Osteocyte (in vitro differentiated cells): ENCODE measurements at places on chromosomes 13 and 19. TPM values are rescaled to one million over a fixed set of nuclear protein-coding genes. Genes with fewer than 3 reads are reported as not detected.

The METTL21C gene
- total RNA-seq, result not detected in 2 replicates

The MEX3D gene
- 65.5 and 67.5 TPM in 2 replicates for total RNA-seq

The UQCR11 gene
- 203 and 206 TPM in 2 replicates for total RNA-seq

The TMEM221 gene
- 0.30 and 0.55 TPM in 2 replicates for total RNA-seq

The ICAM3 gene
- total RNA-seq, result 7.2 and 9.8 TPM in 2 replicates

The CYP2A6 gene
- total RNA-seq, result not detected in 2 replicates

The DAND5 gene
- total RNA-seq, result not detected in 2 replicates

The RFPL4AL1 gene
- not detected in 2 replicates for total RNA-seq

The ZNF571 gene
- 5.9 and 8.1 TPM in 2 replicates for total RNA-seq

The TLE2 gene
- 13.2 and 14.9 TPM in 2 replicates for total RNA-seq

The TDRD12 gene
- 0.11 TPM in 1 of 2 replicates, not detected in the other for total RNA-seq

The CYP4F8 gene
- total RNA-seq, result not detected in 2 replicates

The LINGO3 gene
- 0.37 and 0.54 TPM in 2 replicates for total RNA-seq

DNA sequence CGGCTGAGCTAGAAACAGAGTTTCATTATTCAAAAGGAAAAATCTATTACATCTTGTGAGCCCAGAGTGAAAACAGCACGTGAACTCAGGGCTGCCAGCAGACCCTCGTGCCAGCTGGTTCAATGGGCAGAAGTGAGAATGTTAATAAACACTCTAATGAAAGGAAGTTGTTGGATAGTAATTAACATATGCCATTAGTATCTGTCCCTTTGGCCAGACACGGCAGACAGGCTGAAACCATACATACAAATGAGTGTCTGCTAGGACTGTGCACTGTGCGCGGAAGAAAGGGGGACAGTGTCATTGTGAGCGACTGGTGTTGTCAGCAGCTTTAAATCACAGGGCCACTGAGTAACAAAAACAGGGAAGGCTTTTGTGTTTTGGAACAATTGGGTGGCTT lies 121.9 kb upstream of the TSC22D1 start:
- no peak overlapping the region for H3K4me3 ChIP-seq
- no peaks in the 10 kb centered on the region for H3K36me3 ChIP-seq
- no peak for DNase-seq
- H3K4me1 ChIP-seq, result no peaks in the 10 kb centered on the region
- no peak overlapping the region for H3K27ac ChIP-seq

DNA sequence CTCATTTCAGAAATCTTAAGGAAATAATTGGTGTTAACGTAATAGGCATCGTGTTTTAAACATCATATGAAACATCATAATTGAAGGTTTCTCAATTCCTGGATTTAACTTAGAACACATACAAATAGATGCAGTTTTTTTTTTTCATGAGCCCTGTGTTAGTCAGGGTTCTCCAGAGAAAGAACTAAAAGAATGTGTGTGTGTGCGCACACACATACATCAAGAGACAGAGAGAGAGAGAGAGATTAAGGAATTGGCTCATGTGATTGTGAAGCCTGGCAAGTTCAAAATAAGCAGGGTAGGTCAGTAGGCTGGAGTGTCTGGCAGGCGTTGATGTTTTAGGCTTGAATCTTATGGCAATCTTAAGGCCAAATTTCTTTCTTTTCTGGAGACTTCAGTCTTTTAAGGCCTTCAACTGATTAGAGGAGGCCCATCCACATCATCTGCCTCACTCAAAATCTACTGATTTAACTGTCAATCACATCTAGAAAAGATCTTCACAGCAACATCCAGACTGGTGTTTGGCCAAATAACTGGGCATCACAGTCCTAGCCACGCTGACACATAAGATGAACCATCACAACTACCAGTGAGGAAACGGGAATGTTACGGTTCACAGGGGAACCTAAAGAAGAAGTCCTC lies 25.2 kb downstream of the SPATA13 start:
- no peaks in the 10 kb centered on the region for H3K36me3 ChIP-seq
- DNase-seq, result no peak
- H3K4me1 ChIP-seq, result peaks cover 2% of the 10 kb centered on the region
- H3K4me3 ChIP-seq, result no peak overlapping the region
- no peak overlapping the region for H3K27ac ChIP-seq

DNA sequence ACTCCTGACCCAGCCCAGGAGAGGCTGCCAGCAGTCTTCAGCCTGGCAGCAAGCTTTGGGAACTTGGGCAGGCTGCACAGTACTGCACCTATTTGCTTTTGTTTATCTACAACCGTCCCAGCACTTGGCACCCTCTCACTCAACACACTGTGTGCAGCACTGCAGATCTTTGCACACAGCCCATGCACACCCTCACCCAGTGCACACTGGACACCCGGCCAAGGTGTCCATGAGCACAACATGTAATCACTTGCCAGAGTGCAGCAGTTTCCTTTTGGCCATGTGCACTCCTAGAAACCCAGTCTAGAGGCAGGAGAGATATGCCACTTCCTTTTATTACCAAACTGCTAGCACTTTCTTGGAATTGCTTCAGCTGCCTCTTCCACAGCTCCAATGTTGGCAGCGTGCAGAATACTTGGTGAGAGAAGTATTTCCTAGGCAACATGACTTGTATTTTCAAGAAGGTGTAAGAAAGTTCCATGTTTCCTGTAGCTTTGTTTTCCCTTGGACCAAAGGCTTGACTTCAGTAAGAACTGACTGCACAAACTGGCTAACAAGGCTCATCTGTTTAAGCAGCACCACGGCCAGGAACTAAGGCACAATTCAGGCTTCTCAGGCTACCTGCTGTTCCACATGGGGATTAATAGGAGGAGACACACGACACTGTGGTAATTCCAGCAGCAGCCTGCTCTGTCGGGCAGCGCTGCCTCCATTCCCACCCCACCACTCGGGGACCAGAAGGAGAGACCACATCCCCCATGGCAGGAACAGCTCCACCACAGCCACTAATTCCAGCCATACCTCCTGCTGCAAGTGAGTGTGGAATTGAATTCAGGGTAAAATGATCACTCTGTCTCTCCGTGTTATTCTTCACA lies 15.3 kb downstream of the ATP7B start:
- no peaks in the 10 kb centered on the region for H3K36me3 ChIP-seq
- peaks cover 2% of the 10 kb centered on the region for H3K27me3 ChIP-seq
- H3K4me1 ChIP-seq, result peaks cover 6% of the 10 kb centered on the region

DNA sequence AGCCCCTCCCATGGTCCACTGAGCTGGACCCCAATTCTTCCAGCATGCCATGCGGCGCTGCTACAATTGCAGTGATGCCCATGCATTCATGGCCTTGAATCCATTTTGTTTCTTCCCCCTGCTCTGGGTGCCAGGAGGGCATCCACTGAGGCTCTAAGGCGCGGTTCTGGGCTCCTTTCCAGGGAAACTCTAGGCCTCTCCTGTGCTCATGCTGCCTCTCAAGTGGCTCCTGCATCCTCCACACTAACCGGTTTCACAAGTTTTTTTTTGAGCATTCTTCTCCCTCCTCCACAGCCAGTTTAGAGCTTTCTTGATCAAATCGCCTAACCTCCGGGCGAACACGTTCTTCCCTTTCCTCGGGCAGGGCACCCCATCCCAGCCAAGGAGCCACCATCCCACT lies 69.1 kb upstream of the FLT1 start:
- H3K27ac ChIP-seq, result no peak overlapping the region
- no peaks in the 10 kb centered on the region for H3K36me3 ChIP-seq
- H3K4me1 ChIP-seq, result peaks cover 4% of the 10 kb centered on the region
- H3K27me3 ChIP-seq, result no peaks in the 10 kb centered on the region
- DNase-seq, result no peak

DNA sequence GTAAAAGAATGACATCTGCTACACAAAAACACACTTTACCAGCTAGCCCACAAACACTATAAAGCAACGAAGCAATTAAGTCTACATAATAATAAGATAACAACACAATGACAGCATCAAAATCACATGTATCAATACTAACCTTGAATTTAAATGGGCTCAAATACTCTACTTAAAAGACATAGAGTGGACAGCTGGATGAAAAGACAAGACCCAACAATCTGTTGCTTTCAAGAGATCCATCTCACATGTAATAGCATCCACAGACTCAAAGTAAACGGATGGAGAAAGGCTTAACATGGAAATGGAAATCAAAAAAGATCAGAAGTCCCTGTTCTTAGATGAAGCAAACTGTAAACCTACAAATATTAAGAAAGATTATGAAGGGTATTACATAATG lies 2175.9 kb downstream of the PCDH9 start:
- no peaks in the 10 kb centered on the region for H3K36me3 ChIP-seq
- no peak for DNase-seq
- no peak overlapping the region for H3K27ac ChIP-seq
- H3K4me1 ChIP-seq, result no peaks in the 10 kb centered on the region
- H3K4me3 ChIP-seq, result no peak overlapping the region

- no peaks in the 10 kb centered on the region for H3K27me3 ChIP-seq
- no peaks in the 10 kb centered on the region for H3K4me1 ChIP-seq
- no peak for DNase-seq
- H3K36me3 ChIP-seq, result no peaks in the 10 kb centered on the region
- H3K4me3 ChIP-seq, result no peak overlapping the region
- H3K27ac ChIP-seq, result no peak overlapping the region
Measured at GRCh38 chr13:22047082-22047784, 376.4 kb downstream of the FGF9 start.

- no peak overlapping the region for H3K27ac ChIP-seq
- H3K36me3 ChIP-seq, result peaks cover 3% of the 10 kb centered on the region
- peaks cover 17% of the 10 kb centered on the region for H3K4me1 ChIP-seq
- no peak for DNase-seq
- H3K4me3 ChIP-seq, result no peak overlapping the region
Measured at GRCh38 chr19:41889896-41890295, 6.9 kb downstream of the ARHGEF1 start.

GRCh38 chr19:19137556-19138108 lies 646 bp downstream of the TMEM161A start:
- DNase-seq, result no peak
- H3K36me3 ChIP-seq, result peaks cover 3% of the 10 kb centered on the region
- H3K27me3 ChIP-seq, result peaks cover 3% of the 10 kb centered on the region
- H3K4me3 ChIP-seq, result peak overlapping the region; percentile 96

GRCh38 chr19:10289167-10289835 lies 451 bp upstream of the ICAM5 start:
- no peak overlapping the region for H3K27ac ChIP-seq
- H3K4me1 ChIP-seq, result peaks cover 44% of the 10 kb centered on the region
- peaks cover 10% of the 10 kb centered on the region for H3K36me3 ChIP-seq

DNA sequence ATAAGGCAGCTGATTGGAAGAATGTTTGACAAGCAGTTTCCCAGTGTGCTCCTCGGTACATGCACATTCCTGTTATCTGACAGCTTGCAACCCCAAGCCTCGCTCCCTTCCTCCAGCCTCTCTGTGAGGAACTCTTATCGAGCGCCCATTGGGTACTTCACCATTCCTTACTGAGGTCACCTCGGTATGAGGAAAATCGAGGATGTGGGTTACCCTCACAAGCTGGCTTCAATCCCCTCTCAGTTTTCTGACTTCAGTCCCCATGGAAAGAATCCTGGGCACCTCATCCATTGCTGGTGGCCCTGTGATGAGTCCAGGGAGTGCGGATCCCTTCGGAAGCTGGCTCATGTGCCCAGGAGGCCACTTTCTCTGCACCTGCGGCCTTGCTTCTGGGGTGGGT lies 17.3 kb downstream of the TEX29 start:
- H3K27me3 ChIP-seq, result no peaks in the 10 kb centered on the region
- no peak overlapping the region for H3K27ac ChIP-seq
- DNase-seq, result peak; percentile 63
- H3K4me1 ChIP-seq, result peaks cover 7% of the 10 kb centered on the region
- peaks cover 36% of the 10 kb centered on the region for H3K36me3 ChIP-seq
- H3K4me3 ChIP-seq, result no peak overlapping the region

DNA sequence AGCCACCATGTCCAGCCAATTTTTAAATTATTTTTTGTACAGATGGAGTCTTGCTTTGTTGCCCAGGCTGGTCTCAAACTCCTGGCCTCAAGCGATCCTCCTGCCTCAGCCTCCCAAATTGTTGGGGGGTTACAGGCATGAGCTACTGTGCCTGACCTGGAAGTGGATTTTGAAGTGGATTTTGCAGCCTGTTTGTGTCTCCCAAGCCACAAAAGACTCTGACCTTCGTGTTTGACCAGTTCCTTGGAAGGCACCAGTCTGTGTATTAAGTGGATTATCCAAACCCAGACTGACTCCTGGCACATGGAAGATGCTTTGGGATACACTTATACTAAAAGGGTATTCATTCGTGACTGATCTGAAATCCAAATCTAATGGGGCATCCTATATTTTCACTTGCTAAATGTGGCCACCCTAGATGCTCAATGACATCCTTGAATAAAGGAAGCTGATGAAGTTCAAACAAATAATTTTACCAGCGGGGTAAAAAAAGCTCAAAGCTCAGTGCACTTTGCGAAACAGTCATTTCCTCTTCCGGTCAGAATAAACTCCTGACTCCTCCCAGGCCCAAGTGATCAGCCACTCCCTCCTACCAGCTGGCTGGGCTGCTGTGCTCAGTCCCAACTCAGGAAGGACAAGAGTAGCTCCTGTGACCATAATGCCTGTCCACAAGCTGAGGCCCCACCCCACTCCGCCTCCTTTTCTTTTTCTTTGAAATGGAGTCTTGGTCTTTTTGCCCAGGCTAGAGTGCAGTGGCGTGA lies 32.6 kb upstream of the GATAD2A start:
- H3K36me3 ChIP-seq, result no peaks in the 10 kb centered on the region
- no peak overlapping the region for H3K27ac ChIP-seq
- H3K4me3 ChIP-seq, result no peak overlapping the region

- no peak overlapping the region for H3K27ac ChIP-seq
- no peaks in the 10 kb centered on the region for H3K36me3 ChIP-seq
- H3K27me3 ChIP-seq, result peaks cover 8% of the 10 kb centered on the region
- H3K4me1 ChIP-seq, result peaks cover 6% of the 10 kb centered on the region
Measured at GRCh38 chr13:110923777-110924638, 9.1 kb upstream of the ANKRD10 start.

- no peak overlapping the region for H3K27ac ChIP-seq
- H3K36me3 ChIP-seq, result no peaks in the 10 kb centered on the region
Measured at GRCh38 chr19:366951-367350, 22.4 kb upstream of the MIER2 start.

DNA sequence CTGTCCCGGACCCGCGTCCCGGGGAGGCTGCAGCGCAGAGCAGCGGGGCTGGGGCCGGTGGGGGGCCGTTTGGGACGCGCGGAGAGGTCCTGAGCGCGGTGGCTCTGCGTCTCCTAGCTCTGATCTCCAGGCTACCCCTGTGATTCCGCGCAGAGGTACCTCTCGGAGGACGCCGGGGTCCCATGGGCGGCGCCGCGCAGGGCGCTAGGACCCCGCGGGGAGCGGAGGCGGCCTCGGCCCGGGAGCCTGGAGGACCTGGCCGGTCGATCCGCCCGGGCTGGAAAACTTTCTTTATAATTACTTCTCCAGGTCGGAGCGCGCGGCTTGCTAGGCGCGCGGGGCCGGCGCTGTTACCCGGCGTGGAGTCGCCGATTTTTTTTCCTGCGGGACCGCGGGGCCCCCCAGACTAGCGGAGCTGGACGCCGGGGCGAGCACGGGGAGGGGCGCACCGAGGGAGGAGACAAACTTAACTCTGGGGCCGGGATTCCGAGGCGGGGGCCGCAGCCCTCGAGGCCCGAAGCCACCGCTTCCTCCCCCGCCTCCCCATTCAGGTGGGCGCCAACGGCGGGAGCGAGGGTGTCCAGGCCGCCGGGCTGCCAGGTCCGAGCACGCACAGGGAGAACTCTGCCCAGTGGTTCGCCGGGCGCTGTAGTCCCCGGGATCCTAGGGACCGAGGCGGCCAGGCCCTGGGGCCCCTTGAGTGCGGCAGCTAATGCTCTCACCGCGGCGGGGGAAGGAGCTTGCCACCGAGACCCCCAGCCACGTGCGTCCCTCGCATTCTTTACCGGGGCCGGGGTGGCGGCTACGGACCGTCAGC lies 848 bp upstream of the CEBPA start:
- H3K27me3 ChIP-seq, result peaks cover 30% of the 10 kb centered on the region
- H3K4me1 ChIP-seq, result peaks cover 2% of the 10 kb centered on the region
- peak overlapping the region; percentile 72 for H3K4me3 ChIP-seq
- H3K36me3 ChIP-seq, result no peaks in the 10 kb centered on the region
- no peak overlapping the region for H3K27ac ChIP-seq
